ENCODE measurements at places on chromosomes 6 and 20.

DNA sequence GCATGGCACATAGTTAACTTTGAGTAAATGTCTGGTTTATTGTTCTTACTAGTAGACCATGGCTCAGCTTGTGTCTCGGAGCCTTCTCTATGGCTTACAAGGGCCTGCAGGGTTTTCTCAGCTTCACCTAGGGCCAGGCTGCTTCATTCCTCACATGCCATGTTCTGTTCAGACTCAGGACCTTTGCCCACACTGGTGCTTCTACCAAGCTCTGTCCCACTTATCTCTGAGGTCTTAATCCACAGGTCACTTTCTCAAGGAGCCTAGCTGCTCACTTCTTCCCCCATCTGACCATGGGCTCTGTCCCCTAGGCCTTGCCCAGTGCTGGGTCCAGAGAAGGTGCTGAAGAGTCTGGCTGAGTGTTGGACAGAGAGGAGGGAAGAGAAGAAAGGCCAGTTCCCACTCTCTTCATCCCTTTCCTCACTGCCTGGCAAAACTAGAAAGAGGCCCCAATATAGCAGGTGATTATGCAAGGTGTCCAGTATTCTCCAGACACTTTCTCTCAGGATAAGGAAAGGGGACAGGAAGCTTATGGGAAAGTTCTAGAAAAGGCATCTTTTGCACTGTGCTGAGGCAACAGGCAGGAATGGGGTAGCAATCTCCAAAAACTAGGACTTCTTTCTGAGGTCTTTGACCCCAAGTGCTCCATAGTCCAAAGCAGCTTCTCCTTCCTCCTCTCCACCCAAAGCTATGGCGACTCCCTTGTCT, 40.0 kb downstream of the COX4I2 start:
- DNase-seq: no peak

GRCh38 chr6:36402481-36402880, 15.0 kb upstream of the ETV7 start:
- no peak for DNase-seq

- no peak for DNase-seq
Measured at GRCh38 chr6:163943607-163944385, 529.3 kb downstream of the QKI start.

- no peak for DNase-seq
Measured at GRCh38 chr6:18676548-18676947, 289.4 kb downstream of the RNF144B start.

GRCh38 chr6:21883595-21884328, 290.2 kb downstream of the SOX4 start:
- no peak for DNase-seq

DNA sequence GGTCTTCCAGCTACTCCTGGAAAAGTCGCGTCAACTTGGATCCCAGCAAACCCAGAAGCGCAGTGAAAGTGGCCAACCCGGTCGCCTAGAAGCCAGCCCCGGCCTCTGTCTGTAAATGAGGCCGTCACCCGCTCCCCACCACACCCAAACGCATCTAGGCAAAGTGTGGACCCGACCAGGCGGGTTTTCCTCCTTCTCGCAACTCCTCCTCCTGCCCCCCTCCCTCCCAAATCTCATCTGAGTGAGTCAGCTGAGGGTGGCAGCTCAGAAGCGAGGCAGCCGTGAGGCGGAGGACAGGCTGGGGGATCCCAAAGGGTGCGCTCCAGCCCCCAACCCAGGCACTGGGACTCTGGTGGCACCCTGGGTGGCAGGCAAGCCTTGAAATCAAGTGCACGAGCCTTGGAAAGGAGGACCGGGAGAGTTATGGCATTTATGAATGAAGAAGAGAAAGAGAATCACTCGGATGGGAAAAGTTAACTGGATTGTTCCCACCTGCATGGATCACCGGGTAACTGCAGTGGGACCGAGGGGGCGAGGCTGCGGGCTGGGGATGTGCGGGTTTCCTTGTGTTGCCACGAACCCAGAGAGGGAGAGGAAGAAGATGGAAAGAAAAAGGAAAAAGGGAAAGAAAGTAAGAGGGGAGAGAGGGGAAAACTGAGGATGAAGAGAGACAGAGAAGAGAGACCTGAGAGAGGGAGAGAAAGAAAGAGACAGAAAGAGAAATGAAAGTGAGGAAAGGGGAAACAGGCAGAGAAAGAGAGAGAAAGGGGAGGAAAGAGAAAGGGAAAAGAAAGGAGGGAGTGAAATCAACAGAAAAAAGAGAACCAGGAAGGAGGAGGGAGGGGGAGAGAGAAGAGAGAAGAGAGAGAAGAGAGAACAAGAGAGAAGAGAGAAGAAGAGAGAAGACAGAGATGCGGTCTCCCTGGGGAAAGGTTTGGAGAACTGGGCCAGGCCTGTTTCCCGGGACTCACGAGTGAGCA, at the start of gene APCDD1L:
APCDD1L (minus strand) TSS at position 167 of the 980 bp plus-strand sequence. CDS start 692 bp downstream, outside the sequence.
- DNase-seq: peak; percentile 34

- DNase-seq: no peak
Measured at GRCh38 chr6:54308289-54308985, at the start of gene TINAG. TINAG (plus strand) TSS chr6:54308441; CDS start chr6:54308551, 110 bp downstream.

- DNase-seq: no peak
Measured at GRCh38 chr6:43493230-43493629, 15.9 kb downstream of the TJAP1 start.

DNA sequence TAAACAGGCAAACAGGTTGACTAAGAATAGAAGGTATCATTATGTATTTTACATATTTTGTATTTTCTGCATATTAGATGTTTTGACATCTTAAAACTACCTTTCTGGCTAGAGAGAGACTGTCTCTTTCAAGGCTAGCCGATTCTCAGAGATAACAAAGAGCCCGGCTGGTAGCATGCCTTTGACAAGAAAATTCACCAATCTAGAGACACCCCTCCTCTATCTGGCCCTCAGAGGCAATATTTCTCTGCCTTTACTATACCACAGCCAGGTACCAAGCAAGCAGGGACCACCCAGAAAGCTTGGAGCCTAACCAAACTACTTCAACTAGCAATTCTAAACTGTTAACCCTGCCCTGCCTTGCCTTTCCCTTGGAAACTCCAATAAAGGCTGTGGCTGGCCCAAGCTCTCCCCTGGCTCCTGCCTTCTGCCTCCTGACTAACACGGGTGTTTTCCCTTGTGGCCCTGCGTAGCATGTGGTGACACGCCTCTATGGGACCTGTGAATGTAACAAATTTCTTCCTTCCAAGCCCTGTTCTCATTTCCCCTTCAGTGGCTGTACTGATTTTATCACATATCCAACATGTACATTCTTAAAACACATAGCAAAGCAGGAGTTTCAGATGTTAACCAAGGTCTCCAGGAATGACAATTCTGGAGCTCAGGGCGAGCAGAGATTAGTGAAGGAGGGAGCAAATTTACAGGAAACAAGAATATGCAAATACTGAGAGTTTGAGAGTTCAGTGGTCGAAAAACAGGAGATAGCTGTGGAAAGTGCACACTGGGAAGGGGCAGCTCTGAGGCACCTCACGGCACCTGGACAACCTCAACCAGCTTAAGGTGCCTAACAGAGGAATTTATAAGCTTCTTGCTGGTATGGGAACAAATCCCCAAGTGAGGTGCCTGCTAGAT, 120.8 kb downstream of the BACH2 start:
- DNase-seq: no peak

DNA sequence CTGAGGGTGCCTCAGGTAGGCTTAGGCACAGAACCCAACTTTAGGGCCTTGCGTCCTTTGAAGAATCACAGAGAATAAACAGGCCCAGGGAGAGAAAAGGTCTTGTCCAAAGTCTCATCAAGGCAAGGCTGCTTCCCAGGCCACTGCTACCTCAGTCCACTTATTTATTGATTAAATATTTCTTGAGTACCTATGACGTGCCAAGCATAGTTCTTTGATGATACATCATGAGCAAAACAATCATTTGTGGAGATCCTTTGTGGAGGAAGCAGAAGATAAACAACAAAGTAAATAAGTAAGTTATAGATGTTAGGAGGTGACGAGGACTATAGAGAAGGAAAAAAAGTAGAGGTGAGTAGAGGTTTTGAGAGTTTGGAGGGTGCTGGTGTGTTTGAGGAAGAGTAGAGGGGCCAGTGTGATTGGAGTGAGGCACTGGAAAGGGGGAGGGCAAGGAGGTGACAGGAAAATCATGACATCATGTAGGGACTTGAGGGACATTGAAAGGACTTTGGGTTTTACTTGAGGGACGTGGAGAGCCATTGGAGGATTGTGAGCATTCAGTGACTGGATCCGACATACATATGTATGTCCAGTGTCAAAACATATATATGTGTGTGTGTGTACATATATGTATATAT, 14.1 kb upstream of the CHMP4B start:
- no peak for DNase-seq

DNA sequence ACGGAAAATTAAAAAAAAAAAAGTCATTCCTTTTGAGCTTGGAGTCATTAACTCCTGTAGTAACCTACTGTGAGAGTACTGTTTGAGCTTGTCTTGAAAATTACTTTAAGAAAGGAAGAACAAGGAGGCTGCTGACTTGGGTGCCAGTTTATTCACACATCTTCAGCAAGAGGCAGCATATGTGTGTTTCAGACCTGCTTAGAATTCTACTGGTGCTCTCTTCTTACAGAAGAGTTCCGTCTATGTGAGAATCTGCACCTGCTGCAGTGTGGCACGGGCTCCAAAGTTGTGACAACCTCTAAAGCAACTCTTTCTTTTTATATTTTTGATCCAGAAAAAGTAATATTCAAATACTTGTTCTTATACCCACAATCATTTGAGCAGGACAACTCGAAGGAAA, 117.4 kb upstream of the SOX4 start:
- no peak for DNase-seq

DNA sequence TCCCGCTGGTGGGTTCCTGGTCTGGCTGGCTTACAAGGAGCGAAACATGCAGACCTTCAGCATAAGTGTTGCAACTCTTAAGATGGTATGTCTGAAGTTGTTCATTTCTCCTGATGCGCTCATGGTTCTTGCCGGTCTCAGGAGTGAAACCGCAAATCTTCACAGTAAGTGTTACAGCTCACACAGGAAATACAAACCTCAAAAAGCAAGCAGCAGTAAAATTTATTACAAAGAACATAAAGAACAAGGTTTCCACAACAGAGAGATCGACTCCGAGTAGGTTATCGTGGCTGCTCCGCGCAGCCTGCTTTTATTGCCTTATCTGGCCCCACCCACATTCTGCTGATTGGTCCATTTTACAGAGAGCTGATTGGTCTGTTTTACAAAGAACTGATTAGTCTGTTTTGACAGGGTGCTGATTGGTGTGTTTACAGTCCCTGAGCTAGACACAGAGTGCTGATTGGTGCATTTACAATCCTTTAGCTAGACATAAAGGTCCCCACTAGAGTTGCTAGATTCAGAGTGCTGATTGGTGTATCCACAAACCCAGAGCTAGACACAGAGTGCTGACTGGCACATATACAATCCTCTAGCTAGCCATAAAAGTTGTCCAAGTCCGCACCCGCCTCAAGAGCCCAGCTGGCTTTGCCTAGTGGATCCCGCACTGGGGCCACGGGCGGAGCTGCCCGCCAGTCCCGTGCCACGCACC, 39.2 kb downstream of the TRIM27 start:
- DNase-seq: no peak

GRCh38 chr6:113599444-113599843, 257.7 kb upstream of the MARCKS start:
- no peak for DNase-seq

DNA sequence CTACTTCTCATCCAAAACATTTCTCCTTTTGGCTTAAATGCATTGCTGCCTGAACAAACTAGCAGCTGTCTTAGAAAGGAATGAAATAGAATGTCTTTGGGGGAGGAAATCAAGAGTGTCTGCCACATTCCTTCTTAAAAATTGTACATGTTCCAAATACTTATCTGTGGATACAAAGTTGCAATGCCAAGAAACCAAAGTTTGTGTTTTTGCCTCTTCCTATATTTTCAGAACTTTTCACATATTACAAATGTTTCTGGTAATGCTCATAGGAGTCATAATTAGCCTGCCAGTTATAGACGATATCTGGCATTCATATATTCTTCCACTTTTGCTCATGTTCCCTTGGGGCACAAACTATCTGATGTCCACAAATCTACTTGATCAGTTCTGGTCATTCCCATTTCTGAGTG, 165.5 kb upstream of the BMP5 start:
- DNase-seq: no peak

DNA sequence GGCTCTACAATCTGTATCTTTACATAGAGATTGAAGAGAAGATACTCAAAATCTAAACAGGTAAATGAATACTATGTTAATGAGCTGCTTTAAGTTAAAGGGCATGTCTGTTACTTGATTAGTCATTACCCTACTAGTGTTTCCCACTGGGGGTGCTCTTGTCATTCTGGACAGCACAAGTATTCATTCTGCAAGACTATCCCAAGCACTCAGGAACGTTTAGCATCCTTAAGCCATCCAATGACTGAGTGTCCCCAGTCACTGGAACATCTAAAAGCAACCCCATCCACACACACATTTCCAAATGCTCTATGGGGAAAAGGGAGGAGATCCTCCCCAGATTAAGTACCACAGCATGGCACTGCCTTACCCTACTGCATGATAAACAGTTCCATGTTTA, 25.7 kb downstream of the EZR start:
- DNase-seq: no peak

GRCh38 chr20:8020314-8021079, 936 bp upstream of the TMX4 start:
- DNase-seq: no peak

DNA sequence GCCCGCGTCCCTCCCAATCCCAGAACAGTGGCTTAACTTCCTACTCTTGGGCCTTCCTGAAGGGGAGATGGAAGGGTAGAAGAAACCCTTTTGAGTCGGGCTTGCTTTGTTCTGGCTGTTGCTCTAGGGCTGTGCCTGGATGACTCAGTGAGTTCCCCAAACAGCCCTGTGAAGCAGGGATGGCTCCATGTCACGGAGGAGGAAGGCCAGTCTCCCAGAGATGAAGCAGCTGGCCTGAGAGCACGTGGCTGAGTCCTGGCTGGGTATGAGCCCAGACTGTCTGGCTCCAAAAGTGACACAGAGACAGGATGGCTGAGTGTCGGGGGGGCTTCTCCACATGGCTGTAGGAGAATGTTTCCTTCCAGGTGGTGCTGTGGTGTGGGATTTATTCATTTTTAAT, 4.6 kb downstream of the SYTL3 start:
- DNase-seq: no peak

GRCh38 chr6:43496370-43497128, 13.6 kb downstream of the LRRC73 start:
- peak; percentile 56 for DNase-seq

- DNase-seq: peak; percentile 57
Measured at GRCh38 chr6:150417899-150418826, 49.4 kb downstream of the IYD start.

DNA sequence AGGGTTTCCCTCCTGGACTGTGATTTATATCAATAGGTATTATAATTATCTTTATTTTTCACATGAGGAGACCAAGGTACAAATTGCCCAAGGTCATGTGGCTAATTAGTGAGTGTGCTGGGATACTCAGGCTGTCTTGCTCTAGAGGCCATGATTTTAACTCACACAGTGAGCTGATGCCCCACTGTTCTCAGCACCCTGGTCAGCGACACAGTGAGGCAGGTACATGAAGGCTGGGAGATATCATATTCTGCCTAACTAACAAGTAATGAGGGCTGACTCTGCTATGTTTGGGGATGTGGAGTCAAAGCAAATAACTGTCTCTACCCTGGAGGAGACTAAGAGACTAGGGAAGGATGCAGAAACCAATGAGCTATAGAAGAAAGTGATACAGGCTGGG, 501.1 kb downstream of the PTPRT start:
- no peak for DNase-seq

Data from HuH-7.5 (cell line).